Stimulated activated CD8-positive, alpha-beta memory T cell treated with anti-CD3 and anti-CD28 coated beads, Interleukin-7, amount 100 ng/mL, for 24 hours (primary cell): ENCODE measurements at places on chromosomes 1 and 21.

- no peak for DNase-seq
These were observed 656.1 kb upstream of the NEGR1 start for GRCh38 chr1:72938408-72938807.

- DNase-seq, result no peak
These were observed 3.3 kb downstream of the IFNGR2 start for GRCh38 chr21:33406493-33406892.

DNA sequence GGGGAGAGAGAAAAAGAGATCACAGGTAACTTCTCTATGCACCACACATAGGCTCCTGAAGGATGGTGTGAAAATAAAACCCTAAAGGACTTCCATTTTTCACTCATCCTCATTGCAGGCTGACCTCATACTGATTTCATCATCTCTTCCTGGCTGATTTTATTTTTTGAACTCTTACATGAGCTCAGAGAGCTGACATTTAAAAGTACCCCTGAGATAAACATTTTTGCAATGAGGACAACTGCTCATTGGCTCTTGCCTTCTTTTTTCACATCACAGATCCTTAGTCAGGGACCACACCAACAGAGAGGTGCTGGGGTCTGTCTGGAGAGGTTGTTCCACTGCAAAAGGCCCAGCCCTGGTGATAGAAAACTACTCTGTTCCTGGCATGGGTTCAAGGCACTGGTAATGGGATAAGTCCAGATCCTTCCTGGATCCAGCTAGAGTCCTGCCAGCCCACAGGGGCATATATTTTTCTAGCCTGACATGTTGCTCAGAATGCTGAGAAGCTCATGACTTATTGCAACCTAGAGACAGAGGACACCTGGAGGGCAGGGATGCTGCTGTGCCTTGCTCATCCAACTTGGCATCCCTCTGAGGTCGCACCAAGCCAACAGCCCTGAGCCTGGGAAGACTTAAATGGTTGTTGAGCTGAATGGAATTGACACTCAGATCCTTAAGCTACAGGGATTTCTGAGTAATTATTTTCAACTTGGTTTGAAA is 360.0 kb downstream of the HHAT start:
- no peak for DNase-seq

DNA sequence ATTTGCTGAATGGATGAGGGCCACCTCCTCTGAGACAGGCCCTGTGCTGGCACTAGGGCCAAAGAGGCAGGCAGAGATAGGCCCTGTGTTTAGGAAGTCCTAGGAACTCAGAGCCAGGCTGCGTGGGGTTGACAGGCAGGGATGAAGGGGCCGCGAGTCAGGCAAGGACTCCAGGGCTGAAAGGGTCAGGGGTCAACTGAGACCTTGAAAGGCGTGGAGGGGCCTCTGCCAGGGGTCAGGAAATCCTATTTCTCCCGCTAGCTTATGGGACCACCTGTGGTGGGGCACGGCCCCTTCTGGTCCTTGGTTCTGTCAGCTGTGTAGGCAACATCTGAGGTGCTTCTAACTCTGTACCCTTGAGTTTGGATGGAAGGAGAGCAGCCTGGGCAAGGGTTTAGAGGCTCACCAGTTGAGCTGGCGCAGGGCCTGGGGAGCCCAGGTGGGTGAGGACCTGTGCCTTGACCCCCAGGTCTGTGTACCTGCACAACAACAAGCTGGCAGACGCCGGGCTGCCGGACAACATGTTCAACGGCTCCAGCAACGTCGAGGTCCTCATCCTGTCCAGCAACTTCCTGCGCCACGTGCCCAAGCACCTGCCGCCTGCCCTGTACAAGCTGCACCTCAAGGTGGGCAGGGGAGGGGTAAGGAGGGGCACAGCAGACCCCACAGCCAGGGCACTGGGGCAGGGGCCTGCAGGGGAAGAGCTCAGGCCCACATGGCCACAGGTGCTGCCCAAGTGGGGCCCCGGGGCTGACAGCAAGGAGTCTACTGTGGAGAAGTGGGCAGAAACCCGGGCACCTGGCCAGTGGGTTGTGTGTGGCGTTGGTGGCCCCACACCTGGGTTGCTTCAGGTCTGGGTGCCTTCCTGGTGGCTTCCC is 14.9 kb downstream of the PODN start:
- DNase-seq, result no peak

GRCh38 chr1:1059494-1060280 is 14.4 kb downstream of the RNF223 start:
- peak; percentile 87 for DNase-seq

GRCh38 chr1:24107462-24108138 is 4.3 kb downstream of the MYOM3 start:
- DNase-seq, result no peak

DNA sequence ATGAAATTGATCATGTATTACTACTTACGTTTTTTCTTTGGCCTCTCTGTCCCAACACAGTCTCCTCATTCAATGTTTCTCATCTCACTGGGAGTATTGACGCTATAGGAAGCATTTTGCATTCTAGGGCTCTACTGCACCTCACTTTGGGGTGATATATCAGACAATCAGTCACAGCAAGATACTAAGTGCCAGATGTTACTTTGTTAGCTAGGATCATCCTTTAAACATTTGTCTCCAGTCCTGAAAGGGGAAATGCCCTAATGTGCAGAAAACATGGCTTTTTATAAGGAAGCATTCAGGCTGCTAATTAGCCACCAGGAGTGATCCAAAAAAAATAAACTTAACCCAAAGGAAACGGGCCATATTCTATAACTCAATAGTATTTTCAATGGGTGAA is 409.1 kb downstream of the RWDD3 start:
- no peak for DNase-seq

DNA sequence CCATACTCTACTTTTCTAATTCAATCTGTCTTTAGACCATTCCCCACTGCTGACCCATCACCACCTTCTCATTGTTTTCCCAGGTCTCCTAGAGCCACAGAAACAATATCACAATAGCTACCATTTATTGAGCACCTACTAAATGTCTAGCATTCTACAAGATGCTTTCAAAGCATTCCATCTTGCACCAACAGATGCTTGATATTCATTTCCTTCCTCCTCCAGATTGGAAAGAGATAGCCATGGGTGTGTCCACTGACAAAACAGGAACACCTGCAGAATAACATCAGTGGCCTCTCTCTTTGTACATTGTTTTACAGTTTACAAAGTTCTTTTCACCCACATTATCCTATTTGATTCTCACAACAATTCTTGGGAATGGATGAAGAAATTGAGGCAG is 2.2 kb downstream of the RAB3B start:
- no peak for DNase-seq

- DNase-seq, result no peak
These were observed 84.8 kb downstream of the DMRTB1 start for GRCh38 chr1:53543778-53544695.

DNA sequence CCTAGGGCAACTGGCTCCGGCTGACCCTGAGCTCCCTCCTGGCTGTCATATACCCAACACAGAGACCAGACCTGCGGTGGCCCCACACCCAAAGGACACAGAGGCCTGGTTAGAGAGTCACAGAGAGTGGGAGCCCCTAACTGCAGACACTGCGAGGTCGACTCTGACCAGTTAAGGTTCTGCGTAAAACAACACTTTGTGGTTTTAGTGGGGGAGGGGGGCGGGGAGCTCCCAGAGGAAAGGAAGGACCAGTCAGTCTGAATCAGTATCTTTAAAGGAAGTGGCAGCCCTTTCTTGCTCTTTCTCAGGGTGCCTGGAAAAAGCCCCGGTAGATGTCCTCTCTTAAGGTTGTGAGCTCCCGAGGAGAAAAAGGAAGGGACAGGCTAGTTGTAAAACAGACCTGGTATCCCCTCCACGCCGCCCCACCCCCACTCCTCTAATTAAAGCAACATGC is 2.4 kb downstream of the SSBP3 start:
- DNase-seq, result no peak

DNA sequence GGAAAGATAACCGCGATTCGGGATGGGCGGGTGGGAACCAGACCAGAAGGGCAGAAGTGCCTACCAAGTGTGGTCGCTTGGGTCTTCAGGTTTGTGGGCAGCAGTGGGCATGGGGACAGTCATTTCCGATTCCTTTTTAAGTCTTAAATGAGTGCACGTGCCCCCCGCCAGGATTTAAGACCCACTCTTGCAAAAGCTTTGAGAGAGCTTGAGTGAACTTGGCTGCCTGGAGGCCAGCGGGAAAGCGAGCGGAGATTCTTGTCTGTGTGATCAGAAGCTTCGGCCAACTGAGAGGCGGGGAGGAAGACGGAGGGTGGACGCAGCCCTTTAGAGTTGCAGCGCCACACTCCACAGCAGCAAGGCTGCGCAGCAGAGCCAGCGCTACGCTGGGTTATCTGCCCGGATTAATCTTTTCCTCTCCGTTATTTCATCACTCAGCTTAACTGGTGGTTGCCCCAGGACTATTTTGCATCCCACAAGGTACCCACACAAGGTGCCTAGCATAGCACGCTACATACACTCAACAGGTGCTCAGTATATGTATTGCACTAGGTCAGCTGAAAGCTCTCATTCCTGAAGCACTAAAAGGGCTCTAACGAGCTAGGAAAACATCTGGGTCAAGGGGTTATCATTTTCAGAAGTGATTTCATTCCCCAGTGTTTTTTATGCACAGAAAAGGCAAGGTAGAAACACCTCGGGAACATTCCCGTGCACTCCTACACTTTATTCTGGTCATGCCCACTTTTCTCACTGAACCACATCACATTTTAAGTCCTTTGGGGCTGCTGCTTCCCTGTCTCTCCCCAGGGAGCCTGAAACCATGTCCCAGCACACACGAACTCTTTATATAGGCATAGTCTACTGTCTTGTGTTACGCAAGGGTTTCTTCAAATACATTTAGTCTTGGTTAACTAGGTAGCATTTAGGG is 1.5 kb upstream of the BATF3 start:
- no peak for DNase-seq

DNA sequence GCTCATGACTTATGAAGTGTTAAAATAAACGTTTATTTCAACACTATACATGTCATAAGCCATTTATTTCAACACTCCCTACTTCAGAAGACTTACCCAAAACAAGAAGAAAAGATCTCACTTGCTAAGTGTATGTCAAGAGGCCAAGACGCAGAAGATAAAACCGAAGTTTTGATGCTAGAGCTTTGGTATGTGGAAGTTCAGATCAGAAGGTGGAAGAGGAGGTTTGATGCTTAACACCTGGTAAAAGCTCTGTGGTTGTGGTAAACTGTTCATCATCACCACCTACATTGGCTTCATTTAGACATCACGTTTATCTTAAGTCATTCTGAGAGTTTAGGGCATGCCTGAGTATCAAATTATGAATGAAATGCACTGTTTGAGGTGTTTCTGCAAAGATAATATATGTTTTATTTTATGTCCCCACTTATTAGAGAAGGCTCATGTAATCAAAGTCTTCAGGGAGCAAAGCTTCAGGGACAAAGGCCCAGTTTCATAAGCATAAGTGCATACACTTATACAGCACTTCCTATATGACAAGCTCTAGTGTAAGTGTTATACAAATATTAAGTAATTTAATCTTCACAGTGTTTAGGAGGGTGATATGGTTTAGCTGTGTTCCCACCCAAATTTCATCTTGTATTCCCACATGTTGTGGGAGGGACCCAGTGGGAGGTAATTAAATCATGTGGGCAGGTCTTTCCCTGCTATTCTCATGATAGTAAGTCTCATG is 533.3 kb downstream of the PTBP2 start:
- no peak for DNase-seq

DNA sequence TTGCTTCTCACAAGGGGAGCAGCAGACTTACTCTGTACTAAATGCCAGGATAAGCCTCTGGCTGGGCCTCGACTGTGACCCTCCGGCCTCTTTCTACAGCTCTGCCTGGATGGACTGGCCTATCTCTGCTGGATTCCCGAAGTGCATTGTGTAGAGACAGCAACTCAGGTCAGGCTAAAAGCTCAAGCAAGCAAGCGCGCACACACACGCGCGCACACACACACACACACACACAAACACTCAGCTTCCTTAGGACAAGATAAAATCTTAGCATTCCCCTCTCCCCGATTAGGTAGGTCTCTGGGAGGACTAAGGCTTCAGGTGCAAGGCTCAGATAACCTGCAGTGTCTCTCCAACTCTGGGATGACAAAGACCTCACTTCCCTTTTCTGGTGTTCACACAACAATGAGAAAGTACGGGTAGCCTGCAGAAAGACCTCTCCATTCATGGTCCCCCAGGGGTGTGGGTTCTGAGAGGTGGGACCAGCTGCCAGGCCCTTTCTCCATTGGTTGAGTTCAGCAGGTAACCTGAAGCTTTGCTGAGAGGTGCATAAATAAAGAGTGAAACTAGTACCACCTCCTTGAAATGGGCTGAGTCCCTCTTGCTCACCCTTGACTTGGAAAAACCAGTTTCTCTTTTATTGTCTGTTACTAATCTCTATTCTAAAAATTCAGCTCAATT is 155.1 kb upstream of the CAMK1G start:
- no peak for DNase-seq

DNA sequence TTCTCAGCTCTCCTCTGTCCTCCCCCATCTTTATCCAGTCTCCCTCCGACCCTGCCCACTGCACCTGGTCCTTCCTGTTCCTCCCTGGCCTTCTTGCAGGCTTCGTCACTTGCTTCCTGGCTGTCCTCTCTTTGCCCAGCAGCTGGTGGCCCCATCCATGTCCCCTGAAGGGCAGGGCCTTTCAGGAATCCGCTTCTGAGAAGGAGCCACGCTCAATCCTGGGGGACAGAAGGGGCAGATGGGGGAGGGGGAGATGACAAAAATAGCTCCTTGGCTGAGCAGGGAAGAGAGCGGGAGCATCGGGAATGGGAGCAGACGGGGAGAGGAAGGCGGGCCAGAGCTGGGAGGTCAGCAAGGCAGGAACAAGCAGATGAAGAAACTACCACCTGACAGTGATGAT is 40.7 kb downstream of the SLC30A1 start:
- DNase-seq, result no peak

- DNase-seq, result no peak
These were observed 22.6 kb upstream of the TRABD2B start for GRCh38 chr1:48019714-48020315.

GRCh38 chr1:215201283-215201682 is 118.7 kb downstream of the KCNK2 start:
- DNase-seq, result no peak

- no peak for DNase-seq
These were observed 96.9 kb downstream of the PAPPA2 start for GRCh38 chr1:176559878-176560277.

GRCh38 chr1:212514056-212514614 is 81.4 kb downstream of the NENF start:
- DNase-seq, result no peak

DNA sequence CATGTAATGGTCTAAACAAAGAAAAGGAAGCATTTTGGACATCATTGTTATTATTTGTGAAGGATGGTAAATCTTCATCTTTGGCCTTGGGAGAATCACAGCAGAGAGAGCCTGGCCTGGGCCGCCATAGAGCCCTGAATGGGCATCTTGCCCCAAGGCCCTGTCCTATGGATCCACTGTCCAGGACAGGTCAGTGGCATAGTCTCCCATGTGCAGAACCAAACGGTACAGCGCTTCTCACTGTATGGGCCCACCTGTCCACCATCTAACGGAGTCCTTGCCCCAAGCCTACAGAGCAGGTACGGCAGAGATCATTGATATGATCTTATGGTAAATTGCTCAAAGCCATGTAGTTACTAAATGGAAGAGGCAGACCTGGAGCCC is 185.7 kb downstream of the FOXD2 start:
- DNase-seq, result no peak
